ENCODE measurements at places on chromosomes 6 and 20. TPM values are rescaled to one million over a fixed set of nuclear protein-coding genes. Genes with fewer than 3 reads are reported as not detected.

DNA sequence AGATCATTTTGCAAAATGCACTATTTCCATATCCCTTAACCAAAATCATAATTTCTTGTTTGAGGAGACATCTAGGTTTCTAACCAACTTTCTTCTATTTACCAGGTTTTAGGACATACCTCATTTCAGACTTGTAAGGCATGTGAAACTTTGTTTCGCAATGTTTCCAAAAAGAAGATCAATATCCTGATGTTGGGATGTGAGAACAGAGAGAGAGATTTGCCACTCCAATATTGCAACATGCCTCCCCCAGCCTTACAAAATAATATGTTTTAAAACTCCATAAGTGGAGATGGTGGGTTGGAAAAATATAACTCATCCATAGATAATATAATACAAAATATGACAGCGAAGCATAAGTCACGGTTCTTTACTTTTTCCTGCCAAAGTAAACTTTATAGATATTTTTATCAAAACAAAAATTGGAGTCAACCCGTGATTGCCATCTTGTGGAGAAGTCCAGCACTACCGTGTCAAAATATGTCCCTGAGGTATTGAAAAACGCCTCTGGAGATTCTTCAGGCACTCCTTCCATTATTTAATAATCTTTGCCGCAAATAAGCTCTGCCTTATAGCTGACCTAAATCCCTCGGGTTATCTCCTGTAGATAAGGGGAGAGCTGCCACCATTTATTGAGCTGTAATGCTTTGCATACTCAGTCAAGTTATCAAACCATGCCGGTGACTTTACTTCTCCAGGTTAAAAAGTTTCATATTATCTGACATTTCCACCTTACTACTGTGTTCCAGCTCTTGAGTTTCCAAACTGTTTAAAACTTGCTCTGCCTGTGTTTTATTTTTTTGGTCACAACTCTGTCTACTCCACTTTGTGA is 534.2 kb downstream of the HACE1 start:
- no peak for DNase-seq

DNA sequence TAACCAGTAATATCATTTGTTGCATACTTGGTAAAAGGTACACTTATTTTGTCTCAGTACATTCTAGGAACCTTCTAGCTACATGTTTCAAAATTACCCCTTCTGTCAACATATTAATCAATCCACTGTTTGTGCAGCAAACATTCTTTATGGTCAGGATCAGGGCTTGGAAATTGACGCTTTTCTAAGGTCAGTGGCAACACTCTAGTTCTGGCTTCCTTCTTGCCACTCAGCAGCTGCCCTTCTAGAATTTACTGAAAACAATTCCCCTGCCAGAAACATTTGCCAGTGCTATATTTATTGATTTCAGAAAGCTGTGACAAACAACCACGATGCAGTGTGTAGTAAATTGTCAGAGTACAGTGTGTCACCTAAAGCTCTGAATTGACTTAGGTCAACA is 84.7 kb upstream of the FBXL4 start:
- DNase-seq = no peak

- DNase-seq = no peak
These were observed 130.7 kb upstream of the SIM1 start for GRCh38 chr6:100595456-100595855.

DNA sequence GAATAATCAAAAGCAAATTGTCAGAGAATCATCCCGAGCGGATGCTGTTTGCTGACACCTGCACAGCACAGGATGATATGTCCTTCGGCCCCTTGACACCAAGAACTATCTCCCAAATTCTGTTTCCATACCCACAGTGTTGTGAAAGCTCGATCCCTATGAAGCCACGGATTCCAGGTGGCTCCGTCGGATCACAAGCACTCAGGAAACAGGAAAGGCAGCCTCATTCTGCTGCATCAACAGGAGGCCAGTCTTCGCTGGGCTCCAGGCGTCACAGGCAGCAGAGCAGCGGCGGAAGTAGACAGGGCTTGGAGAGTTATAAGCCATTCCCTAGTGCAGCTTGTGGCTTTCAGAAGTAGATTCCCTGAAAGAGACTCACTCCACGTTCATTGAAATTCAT is 342.3 kb downstream of the C6orf118 start:
- no peak for DNase-seq

The TP53TG5 gene
- 0.36 TPM for total RNA-seq

The HLA-DRB1 gene
- 31.4 TPM for total RNA-seq
